ENCODE measurements at places on chromosomes 6 and 20.
A peak's percentile ranks its signal among the peaks of the same experiment; 100 is the strongest.

GRCh38 chr6:91088976-91089375, 502.1 kb upstream of the MAP3K7 start:
- DNase-seq: no peak

- no peak for DNase-seq
Observed at GRCh38 chr20:56750430-56750829, 121.3 kb downstream of the TFAP2C start.

DNA sequence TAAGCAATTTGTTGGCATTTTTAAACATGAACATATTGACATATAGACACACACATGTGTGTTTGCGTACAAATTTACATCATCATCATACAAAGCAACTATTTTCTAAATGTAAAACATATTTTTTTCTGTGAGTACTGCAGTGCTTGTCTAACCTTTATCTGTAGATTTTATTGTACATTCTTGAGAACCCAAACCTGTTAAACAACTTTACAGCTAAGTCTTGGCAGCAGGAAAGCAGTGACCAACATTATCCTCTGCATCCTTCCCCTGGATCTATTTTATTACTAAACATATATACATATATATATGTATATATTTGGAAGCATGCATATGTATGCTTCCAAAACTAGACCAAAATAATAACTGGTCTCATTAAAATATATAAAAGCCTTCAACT, 10.4 kb upstream of the PLCB1 start:
- no peak for DNase-seq

DNA sequence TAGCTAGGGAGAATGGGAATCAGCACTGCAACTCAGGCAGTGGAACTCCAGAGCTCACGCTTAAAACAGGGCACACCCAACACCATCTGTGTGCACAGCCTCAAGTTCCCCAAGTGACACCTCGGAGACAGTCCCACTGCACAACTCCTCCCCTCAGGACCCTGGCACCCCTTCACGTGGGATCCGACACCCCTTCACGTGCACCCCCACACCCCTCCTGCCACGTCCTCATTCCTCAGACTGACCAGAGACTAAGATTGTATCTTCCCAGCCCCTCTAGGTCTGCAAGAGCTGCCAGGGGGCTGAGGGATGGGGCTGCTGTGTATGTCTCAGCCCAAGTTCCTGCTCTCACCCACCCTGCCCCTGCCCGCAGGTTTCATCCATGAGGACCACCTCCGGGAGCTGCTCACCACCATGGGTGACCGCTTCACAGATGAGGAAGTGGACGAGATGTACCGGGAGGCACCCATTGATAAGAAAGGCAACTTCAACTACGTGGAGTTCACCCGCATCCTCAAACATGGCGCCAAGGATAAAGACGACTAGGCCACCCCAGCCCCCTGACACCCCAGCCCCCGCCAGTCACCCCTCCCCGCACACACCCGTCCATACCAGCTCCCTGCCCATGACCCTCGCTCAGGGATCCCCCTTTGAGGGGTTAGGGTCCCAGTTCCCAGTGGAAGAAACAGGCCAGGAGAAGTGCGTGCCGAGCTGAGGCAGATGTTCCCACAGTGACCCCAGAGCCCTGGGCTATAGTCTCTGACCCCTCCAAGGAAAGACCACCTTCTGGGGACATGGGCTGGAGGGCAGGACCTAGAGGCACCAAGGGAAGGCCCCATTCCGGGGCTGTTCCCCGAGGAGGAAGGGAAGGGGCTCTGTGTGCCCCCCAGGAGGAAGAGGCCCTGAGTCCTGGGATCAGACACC, 7.6 kb downstream of the MYL9 start:
- DNase-seq: no peak

- DNase-seq: no peak
Observed at GRCh38 chr20:3014179-3014578, 29.2 kb upstream of the GNRH2 start.

DNA sequence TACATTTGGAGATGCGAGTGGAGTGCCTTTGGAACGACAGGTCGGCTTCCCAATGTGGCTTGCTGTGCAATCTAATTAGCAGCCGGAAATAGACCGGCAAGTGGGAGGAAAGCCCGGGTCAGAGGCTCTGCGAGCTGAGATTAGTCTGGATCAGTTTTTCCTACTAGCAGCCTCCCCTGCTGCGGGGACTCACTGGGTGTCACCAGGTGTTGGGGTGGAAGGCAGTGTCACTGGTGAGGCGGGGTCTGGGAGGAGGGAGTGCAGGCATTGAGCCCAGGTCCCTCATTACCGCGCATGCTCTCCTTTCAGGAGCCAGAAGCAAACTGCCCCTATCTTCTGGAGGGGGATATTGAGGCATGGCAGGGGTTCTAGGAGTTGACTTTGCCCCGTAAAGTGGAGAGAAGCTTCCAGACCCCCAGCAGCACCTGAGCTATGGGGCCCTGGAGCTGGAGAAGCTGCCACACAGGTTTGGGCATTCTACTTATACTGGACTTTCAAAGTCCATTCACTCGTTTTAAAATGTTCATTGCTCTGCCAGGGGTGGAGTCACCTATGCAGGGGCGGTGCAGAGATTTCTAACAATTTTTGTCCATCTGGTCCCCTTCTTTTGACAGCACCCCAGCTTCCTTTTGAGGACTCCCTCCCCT, 11.0 kb downstream of the SULF2 start:
- DNase-seq: peak; percentile 94

GRCh38 chr20:51001430-51002265, 21.3 kb downstream of the KCNG1 start:
- no peak for DNase-seq

GRCh38 chr20:39853636-39854035, 835.4 kb downstream of the MAFB start:
- no peak for DNase-seq

- no peak for DNase-seq
Observed at GRCh38 chr6:162315291-162315690, 412.3 kb downstream of the PRKN start.

DNA sequence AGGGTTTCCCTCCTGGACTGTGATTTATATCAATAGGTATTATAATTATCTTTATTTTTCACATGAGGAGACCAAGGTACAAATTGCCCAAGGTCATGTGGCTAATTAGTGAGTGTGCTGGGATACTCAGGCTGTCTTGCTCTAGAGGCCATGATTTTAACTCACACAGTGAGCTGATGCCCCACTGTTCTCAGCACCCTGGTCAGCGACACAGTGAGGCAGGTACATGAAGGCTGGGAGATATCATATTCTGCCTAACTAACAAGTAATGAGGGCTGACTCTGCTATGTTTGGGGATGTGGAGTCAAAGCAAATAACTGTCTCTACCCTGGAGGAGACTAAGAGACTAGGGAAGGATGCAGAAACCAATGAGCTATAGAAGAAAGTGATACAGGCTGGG, 501.1 kb downstream of the PTPRT start:
- DNase-seq: no peak

GRCh38 chr6:68410021-68410420, 225.1 kb upstream of the ADGRB3 start:
- DNase-seq: no peak

DNA sequence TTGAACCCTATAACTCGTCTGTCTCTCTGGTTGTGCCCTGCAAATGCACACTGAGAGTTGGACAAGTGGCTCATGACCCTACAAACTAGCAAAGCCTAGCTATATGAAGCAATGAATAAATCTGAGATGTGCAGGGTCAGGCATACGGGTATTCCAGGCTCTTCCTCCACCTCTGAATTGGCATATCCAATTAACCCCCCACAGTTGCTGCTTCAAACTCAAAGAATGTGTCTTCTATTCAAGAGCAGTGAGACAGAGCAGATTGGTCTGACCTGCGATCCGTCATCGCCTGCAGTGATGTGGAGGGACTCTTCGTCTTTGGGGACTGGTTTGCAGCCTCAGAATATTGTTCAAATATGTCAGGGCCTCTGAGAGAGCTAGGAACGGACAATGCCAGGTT, 59.8 kb downstream of the LAMP5 start:
- DNase-seq: no peak

GRCh38 chr20:34088305-34089174, 23.5 kb downstream of the EIF2S2 start:
- no peak for DNase-seq

- no peak for DNase-seq
Observed at GRCh38 chr20:31505903-31506302, 8.3 kb upstream of the HM13 start.

DNA sequence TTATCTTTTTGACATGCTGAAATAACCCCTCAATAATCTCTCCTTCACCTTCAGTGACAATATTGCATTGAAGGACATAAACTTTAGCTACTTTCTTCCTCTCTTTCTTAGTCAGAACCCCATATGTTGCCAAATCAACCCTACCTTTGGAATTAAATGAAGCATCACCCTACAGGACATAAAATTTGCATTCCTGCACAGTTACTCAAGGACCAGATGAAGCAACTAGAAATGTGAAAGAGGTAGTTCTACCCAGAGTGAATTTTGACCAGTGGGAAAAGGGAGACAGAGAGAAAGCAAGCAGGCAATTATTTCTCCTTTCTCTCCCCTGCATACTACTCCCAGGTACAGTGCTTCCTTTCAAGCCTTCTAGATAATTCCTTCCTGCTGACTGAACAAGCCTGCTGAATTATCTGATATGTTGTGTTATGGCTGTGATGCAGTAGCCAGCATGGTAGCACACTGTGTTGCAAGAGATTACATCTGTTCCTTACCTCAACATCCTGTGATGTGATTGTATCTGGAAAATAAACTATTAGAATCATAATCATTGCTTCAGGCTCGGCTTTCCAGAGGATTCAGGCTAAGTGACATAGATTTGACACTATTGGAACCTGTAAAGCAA, 16.6 kb downstream of the TENT5A start:
- no peak for DNase-seq

GRCh38 chr6:42274898-42275297, 57.2 kb upstream of the MRPS10 start:
- no peak for DNase-seq

DNA sequence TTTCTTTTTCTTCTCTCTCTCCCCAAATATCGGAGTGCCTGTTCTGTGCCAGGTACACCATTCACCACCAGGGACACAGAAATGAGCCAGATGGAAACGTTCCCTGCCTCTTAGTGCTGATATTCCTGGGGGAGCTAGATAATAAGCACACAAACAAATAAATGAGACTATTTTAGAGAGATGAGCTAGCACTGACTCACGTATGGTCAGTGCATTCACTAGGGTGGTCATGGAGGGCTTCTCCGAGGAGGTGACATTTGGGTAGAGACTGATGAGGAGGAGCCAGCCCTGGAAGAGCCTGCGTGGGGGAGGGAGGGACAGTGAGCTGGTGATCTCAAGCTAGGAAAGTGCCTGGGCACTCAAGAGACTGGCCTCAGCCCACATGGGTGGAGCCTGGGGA, 252.3 kb upstream of the KCNG1 start:
- DNase-seq: no peak

- no peak for DNase-seq
Observed at GRCh38 chr6:2970034-2970685, 1.2 kb downstream of the SERPINB6 start.

DNA sequence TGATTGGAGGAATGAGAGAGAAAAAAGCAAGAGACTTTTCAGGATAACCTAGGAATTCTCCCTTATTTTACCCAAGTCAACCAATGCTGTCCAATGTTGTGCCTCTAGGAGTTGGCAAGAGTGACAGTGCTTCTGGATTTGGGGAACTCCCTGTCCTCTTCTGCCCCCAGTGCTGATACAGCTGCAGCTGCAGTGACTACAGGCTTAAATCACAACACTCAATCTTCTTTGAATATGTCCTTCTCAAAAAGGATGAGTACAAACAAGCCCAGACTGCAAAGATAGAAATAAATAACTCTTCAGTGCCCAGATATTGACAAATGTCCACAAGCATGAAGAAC, 141.0 kb upstream of the COL21A1 start:
- DNase-seq: no peak

GRCh38 chr6:126042001-126042419, 55.7 kb downstream of the TRMT11 start:
- DNase-seq: no peak

DNA sequence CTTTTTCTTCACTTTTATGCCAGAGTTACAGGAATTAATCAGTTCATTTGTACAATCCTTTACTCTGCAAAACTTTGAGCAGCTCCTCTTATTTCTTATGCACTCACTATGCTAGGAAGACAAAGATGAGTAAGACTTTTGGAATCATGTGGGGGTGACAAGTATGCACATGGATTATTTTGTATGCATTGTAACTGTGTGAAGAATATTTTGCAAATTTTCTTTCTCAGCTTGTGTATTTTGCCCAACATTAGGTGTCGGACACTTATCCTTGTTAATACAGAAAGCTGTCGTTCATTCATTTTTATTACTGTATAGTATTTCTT, 88.6 kb downstream of the PPP1R14C start:
- DNase-seq: no peak

- DNase-seq: no peak
Observed at GRCh38 chr6:75196081-75196687, 9.7 kb downstream of the COL12A1 start.

DNA sequence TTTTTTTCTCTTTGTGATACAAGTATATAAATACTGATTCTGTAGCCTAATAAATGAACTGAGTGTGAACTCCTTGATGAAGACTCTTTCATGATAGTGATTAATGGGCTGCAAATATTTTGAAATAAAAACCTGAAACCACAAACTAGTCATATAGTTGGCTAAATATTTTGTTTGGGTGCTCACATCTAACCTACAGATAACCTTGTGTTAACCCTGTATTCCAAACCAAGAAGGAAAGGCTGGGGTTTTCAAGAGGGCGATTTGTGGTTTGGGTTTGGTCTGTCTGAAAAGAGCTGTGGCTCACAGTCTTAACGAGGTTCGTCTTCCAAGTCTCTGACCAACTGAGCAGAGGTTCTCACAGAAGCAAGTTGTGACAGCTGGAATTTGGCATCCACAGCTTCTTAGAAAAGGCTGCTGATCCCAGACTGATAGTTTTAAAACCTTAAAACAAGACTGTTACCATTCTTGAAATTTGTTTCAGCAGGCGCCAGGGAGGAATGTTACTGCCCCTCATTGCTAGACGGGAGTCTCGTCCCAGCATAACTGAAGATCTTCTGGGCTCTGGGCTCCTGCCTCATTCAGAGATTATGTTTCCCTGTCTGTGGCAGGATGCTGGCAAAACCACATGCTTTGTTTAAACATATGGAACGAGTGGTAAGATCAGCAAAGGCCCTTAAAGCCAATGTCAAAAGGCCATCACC, 736.4 kb upstream of the MARCKS start:
- no peak for DNase-seq

DNA sequence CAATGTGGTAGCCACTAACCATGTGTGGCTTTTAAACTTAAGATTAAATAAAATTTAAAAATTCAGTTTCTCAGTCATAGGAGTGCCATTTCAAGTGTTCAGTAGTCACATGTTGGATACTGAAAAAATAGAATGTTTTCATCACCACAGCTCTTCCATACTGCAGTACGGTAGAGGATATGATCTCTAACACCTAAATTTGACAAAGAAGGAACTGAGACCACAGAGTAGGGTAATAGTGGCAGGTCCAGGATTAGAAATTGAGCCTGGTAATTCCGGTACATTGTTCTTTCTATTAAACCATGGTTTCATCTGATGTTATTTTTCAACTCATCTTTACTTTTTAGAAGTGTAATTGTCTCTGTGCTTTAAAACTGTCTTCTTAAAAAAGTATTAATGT, 104.0 kb downstream of the CD2AP start:
- DNase-seq: no peak

- no peak for DNase-seq
Observed at GRCh38 chr6:83424392-83425018, 6.3 kb downstream of the ME1 start.

GRCh38 chr20:50426866-50427718, 83.1 kb upstream of the PTPN1 start:
- DNase-seq: no peak
